Endodermal cell (in vitro differentiated cells): ENCODE measurements at places on chromosomes 11 and 22.
A peak's percentile ranks its signal among the peaks of the same experiment; 100 is the strongest.

DNA sequence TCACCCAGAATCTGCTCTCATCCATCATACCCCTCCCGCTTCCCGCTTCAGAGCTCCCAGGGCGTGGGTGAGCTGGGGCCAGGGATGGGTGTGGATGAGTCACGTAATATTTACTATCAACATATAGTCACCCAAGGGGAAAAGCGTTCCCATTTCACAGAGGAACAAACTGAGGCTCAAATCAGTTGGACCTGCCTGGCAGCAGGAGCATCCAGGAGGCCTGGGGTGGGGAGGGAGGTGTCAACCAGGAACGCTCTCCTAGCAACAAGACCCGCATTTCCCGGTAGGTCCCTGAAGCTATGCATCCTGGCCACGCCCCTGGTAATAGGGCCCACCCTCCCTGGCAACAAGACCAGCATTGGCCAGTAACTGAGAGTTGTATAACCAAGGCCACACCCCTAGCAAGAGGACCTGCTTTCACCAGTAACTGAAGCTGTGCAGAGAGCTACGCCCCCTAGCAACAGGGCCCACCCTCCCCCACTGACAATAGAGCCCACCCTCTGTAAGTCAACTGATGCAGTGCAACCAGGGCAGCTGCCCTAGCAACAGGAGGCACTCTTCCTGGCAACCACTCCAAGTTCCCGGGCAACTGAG lies 32.7 kb upstream of the TXNRD2 start:
- DNase-seq: peak; percentile 95

GRCh38 chr22:32622004-32622743 lies 147.6 kb downstream of the FBXO7 start:
- peak; percentile 89 for DNase-seq

DNA sequence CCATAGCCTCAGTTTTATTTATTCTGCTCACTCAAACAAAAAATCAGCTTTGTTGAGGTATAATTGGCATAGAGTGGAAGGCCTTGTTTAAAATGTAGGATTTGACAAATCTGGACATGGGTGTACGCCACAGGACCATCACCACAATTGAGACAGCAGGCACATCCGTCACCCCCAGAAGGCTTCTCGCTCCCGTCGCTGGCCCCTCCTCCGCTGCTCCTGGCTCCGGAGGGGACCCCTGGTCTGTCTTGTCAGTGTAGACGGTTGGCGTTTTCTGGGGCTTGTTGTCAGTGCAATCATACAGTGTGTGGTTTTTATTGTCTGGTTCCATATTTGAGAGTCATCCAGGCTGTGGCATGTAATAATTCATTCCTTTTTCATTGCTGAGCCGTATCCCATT lies 97.6 kb downstream of the KCNQ1 start:
- DNase-seq: peak; percentile 17

- peak; percentile 88 for DNase-seq
Measured at GRCh38 chr11:118924591-118925585, 838 bp downstream of the BCL9L start.
